ENCODE measurements at places on chromosomes 7 and 10.
A peak's percentile ranks its signal among the peaks of the same experiment; 100 is the strongest.

GRCh38 chr10:133258818-133259601 lies 17.7 kb downstream of the ADAM8 start:
- DNase-seq = peak; percentile 96

DNA sequence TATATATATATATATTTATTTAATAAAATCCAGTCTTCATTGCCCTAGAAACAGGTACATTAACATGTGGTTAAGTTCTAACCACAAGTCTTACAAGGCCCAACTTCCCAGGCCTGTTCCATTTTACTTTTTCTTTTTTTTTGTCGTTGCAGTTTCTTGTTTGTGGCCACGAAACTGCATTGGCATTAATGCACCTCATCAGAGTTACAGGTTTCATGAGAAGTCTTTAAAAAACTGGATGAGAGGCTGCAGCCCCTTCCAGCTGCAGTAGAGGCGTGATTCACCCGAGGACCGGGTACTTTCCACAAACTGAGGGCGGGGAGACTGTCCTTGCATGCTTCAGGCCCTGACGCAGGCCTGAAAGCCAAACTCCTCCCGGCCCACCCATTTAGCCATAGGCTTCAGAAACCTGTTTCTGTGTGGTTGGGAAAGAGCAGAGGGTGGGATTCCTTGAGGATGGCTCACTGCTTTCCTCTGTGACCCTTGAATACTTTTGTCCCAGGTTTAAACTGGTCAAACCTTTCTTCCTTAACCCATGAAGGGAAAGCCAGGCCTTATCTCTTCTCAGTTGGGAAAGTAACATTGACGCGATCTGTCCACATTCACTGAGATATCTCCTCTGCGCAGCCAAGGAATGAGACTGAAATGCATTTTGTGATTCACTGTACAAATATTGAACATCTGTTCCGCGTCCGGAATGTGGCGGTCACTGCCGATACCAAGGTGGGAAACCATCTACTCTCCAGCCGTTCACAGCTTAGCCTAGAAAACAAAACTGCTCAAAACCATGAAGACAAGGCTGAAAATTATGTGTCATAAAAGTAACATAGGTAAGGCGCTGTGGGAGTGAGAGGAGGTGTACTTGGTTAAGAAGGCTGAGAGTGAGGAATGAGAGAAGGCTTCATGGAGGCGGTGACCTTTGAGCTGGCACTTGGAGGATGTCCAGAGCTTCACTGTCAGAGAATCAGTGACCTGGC lies 311.7 kb downstream of the GATA3 start:
- no peak for DNase-seq

DNA sequence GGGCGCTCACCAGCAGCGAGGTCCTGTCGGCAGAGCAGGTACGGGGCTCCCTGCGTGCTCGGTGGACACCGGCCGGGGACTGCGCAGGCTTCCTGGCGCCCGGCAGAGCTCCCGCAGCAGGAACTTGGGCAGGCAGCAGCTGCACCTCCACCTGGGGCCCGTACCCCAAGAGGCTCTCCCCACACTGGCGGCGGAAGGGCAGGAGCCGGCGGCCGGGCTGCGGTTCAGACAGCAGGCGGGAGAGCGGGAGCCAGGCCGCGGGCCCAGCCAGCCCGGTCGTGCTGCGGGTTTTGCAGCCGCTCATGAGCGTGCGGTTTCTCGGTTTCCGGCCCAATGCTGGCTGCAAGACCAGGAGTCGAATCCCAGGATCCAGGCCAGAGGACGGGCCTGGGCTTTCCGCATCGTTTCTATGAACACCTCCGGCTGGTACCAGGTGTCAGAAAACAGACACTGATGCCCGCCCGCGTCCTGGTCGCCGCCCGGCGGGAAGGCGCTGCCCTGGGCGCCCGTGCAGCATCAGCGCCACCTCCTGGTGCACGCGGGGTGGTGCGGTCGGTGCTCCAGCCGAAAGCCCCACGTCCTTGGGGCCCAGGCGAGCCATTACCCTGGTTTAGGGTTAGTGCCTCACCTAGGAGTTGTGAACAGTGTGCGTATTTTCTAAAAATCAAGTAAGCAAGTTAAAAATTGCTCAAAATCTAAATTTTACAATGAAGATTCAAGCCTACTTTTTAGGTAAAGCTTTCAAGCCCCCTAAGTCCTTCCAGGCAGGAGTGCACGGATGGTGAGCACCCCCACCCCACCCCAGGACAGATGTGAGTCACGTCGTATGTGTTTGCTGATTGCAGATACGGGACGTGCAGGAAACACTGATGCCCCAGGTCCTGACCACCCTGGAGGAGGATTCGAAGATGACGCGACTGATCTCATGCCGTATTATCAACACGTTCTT lies 47.4 kb upstream of the PRKAR1B start:
- DNase-seq = peak; percentile 37

GRCh38 chr7:146116521-146117222 lies at the start of gene CNTNAP2:
TSS of gene CNTNAP2 (plus strand) at chr7:146116801. CDS start at chr7:146116877, 76 bp downstream.
- no peak for DNase-seq
